KBM-7 (cell line): ENCODE measurements at places on chromosomes 5 and 9.
A peak's percentile ranks its signal among the peaks of the same experiment; 100 is the strongest.

DNA sequence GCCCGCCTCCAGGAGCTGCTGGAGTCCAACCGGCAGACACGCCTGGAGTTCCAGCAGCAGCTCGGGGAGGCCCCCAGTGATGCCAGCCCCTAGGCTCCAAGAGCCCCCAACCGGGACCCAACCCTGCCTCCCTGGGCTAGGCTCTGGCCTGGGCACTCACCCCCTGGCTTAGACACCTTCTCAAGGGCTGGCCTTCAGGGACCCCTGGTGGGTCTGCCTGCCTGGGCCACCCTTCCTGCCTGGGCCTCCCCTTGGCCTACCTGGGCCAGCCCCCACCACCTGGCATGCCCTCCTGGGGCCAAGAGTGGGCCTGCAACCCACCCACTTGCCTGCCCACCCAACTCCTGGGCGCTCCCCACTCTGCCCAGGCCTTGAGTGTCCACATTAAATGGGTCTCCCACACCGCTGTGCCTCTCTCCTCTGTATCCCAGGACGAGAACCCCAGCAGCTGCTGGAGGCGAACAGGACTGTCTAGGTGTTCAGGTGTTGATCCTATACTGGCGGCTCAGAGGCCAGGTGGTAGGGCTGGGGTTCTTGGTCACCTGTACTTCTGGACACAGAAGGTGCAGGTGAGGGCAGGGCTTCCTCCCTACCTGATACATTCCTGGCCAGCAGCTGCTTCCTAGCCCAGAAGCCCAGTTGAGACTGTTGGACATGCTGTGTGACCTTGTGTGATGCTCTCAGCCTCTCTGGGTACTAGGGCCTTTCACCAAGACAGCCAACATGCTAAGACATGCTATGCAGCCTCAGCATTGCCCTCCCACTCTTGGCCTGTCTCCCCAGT, 3.6 kb downstream of the BBLN start:
- no peak for DNase-seq

GRCh38 chr5:144525000-144525399, 354.3 kb downstream of the KCTD16 start:
- no peak for DNase-seq

GRCh38 chr5:172142709-172143215, 45.3 kb downstream of the STK10 start:
- peak; percentile 32 for DNase-seq

GRCh38 chr9:512555-513272, 298.0 kb downstream of the DOCK8 start:
- DNase-seq: no peak

- no peak for DNase-seq
Measured at GRCh38 chr5:160357861-160358411, 12.5 kb downstream of the C1QTNF2 start.

- DNase-seq: peak; percentile 50
Measured at GRCh38 chr5:171168171-171168570, 140.9 kb upstream of the TLX3 start.

DNA sequence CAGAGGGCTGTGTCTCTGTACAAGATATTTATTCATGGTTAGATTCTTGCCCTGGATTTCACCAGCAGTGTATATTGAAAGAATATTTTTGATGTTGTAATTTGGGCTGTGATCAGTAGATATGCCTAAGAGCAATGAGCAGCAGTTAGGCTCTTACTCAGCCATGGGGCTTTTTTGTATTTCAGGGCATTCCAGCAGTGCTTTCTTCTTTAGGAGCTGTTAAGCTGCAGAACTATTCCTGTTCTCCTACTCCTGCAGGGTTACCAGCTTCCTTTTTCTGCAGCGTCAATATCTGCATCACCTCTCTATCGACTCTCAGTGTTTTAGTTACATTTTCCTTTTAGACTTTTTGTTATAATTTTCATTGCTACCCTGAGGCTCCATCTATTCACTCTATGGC, 206.2 kb downstream of the SLCO4C1 start:
- no peak for DNase-seq

DNA sequence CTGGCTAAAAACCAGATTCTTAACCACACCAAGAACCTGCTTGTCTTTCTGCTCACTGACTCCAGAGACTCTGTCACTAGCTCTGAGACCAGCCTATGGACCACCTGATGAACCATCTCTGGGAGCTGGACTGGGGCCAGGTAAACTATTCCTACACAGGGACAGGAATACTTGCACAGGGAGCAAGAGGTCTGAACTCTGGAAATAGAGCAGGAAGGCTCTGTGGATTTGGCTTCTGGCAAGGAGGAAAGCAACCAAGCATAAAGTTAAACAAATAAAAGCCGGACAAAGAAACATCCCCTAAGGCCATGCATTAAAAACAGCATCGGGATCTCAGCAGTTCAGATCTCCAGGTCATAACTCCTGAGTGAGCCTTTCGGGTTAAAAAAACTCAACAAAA, 5.6 kb upstream of the SPARC start:
- no peak for DNase-seq

GRCh38 chr9:82410866-82411265, 422.3 kb downstream of the SPATA31D1 start:
- no peak for DNase-seq

GRCh38 chr5:10946050-10946449, 185.0 kb upstream of the DAP start:
- no peak for DNase-seq

- peak; percentile 10 for DNase-seq
Measured at GRCh38 chr9:25350011-25350410, 328.2 kb downstream of the TUSC1 start.

- DNase-seq: no peak
Measured at GRCh38 chr5:36535378-36535777, 71.0 kb upstream of the SLC1A3 start.

GRCh38 chr5:91794455-91794854, 411.3 kb upstream of the ARRDC3 start:
- no peak for DNase-seq

GRCh38 chr5:31887556-31887955, 248.6 kb downstream of the PDZD2 start:
- DNase-seq: no peak

DNA sequence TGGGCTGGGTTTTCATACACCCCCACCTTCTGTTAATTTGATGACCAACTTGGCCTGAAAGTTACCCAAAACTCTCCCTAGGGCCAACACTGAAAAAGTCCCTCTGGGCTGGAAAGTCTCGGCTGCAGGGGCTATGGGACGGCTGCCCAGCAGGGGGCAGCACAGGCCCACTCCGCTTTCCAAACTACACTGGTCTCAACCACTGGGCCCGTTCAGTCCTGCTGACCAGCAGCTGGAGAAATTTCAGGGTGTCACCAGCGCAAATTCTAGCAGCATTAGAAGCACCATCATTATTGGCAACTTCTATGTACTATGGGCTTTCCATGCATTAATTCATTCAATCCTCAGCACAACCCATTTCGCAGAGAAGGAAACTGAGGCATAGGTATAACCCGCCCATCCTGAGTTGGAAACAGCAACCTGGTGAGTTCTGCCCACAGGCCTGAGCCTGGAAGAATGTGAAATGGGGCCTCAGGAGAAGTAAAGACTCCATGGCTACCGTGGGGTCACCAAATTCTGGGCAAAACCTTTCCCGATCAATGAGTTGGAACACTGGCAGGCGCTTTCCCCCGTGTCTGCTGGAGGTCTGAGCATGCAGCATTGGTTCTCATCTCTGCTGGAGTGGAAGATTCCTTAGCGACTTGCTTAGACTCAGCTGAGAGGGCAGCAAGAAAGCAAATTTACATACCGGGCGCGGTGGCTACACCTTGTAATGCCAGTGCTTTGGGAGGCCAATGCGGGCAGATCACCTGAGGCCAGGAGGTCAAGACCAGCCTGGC, 9.7 kb downstream of the ORM2 start:
- DNase-seq: peak; percentile 55

GRCh38 chr9:134061688-134062371, 6.0 kb downstream of the BRD3 start:
- no peak for DNase-seq

GRCh38 chr5:113092683-113093082, 116.1 kb downstream of the DCP2 start:
- DNase-seq: no peak

- no peak for DNase-seq
Measured at GRCh38 chr5:177403102-177403791, 2.8 kb upstream of the PFN3 start.

- DNase-seq: peak; percentile 93
Measured at GRCh38 chr9:19161257-19162025, 34.1 kb upstream of the PLIN2 start.

GRCh38 chr5:111997711-111998110, 240.7 kb upstream of the NREP start:
- no peak for DNase-seq

GRCh38 chr9:101586651-101587050, 8.1 kb downstream of the PPP3R2 start:
- DNase-seq: no peak

GRCh38 chr9:129486756-129487657, 133.9 kb downstream of the C9orf50 start:
- DNase-seq: no peak

DNA sequence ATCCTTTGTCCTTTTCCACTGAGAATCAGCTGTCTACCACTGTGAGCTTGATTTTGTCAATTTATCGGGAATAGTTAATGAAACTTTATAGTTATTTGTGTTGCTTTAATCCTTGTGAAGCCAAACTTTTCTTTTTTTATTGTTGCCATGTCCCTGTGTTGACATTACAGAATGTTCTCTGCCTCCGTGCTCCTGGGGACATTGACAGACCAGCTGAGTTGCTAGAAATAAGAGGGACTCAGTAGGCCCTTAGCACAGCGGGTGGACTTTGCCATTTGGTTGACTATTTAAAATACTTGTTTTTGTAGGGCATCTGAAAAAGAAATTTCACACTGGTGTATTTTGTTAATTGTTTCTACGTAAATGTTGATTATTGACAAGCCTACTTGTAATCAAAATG, 70.5 kb downstream of the IL31RA start:
- no peak for DNase-seq

- DNase-seq: no peak
Measured at GRCh38 chr9:14275331-14275730, 38.6 kb downstream of the NFIB start.

GRCh38 chr5:115575167-115576070, 26.9 kb downstream of the TICAM2 start:
- no peak for DNase-seq

GRCh38 chr9:70979966-70980365, 141.5 kb downstream of the TRPM3 start:
- DNase-seq: no peak

- DNase-seq: no peak
Measured at GRCh38 chr5:132076983-132077382, 3.4 kb downstream of the CSF2 start.

DNA sequence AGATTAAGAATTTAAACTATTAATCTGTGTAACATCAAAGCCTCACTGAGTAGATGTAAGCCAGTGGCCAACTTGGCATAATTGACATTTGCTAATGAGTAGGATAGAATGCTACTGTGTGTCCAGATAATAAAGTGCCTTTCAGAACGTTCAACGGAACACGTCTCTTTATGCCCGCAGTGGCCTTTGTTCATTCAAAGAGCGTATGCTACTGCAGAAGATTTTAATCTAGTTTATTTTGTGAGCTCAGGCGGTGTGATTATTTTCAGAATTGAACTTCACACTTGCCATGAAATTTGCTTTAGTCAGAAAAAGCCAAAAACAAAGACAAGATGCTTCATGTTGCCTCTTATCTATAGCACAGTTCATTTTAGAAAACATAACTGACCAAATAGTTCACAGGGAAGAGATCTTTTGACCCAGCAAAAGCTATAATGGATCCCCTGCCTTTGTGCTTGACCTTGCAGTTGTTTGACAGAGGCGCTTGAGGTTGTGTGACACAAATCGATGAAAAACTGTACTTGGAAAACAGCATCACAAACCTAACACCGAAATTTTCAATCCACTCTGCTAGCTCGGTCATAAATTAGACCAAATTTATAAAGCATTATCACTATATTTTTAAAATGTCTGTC, 530.9 kb upstream of the TYRP1 start:
- DNase-seq: no peak

DNA sequence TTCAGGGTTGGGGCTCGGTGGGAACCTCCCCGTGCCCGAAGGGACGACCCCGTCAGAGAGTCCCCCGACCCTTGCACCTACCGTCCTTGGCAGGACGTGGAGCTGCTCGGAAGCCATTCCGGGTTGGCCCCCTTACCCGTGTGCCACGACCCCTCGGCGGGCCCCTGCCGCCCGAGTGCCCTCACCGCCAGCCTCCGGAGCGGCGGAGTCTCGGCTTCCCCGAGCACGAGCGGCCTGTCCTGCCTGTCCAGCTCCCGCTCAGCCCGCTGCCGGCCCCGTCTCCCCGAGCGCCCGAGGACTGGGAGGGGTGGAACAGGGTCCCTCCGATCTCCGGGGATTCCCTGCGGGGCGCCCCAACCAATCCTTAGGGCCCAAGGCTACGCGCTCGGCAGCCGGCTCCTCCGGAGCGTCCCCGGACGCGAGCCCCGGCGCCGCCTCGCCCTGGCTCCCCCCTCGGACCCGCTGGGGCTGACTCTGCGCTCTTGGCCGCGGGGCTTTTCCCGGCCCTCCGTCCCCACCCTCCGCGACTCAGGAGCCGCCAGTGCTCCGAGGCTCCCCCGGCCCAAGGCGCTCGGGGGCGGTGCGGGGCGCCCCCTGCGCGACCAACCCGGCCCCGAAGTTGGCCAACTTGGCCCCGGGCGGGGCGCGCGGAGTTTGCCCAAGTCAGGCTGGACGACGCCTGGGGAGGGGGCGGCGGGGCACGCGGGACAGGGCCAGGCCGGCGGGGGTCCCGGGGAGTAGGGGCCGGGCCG, 654 bp downstream of the ADAMTS2 start:
- DNase-seq: no peak

GRCh38 chr9:100087218-100087617, 11.6 kb downstream of the ERP44 start:
- no peak for DNase-seq

GRCh38 chr5:178995341-178995690, 196 bp upstream of the GRM6 start:
- DNase-seq: no peak

GRCh38 chr9:35758475-35759050, 4.5 kb upstream of the MSMP start:
- peak; percentile 29 for DNase-seq

DNA sequence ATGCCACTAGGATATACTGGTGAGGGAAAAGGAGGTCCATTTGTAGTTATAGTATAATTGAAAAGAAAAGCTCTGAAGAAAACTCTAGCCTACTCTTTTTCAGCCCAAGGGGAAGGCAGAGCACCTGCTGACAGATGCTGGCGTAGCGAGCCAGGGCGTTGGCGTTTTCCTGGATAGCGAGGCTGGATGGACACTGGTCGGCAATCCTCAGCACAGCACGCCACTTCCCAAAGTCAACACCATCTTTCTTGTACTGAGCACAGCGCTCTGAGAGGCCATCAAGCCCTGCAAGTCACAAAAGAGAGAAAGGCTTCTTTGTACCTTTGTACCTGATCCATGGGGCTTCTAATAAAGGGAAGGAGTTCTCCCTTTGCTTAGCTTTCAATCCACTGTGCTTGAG, 8.2 kb downstream of the ALDOB start:
- no peak for DNase-seq

- DNase-seq: no peak
Measured at GRCh38 chr9:4980086-4980727, 4.9 kb upstream of the JAK2 start.

- no peak for DNase-seq
Measured at GRCh38 chr9:134395737-134396257, 69.5 kb downstream of the RXRA start.

- no peak for DNase-seq
Measured at GRCh38 chr9:1235650-1236049, 185.5 kb downstream of the DMRT2 start.

- DNase-seq: no peak
Measured at GRCh38 chr5:43197535-43197934, 5.5 kb downstream of the NIM1K start.
